ENCODE measurements at places on chromosomes 3 and 15.

DNA sequence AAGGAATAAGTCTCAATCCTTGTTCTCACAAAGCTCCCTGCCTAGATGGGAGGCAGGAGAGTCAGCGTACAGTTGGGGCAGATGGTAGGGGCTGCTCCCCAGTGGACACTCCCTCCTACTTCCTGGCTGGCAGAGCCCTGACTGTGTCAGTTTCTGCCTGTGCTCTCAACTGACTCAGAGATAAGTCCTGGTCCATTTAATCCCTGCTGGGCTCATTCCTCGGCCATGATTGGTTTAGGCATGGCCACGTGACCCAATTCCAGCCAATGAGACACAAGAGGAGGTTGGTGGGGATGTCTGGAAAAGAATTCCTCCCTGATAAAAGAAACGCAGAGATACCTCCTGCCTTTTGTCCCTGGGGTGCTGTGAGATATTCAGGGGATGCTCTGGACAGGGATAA lies 118.1 kb upstream of the SLC6A11 start:
- DNase-seq: no peak

DNA sequence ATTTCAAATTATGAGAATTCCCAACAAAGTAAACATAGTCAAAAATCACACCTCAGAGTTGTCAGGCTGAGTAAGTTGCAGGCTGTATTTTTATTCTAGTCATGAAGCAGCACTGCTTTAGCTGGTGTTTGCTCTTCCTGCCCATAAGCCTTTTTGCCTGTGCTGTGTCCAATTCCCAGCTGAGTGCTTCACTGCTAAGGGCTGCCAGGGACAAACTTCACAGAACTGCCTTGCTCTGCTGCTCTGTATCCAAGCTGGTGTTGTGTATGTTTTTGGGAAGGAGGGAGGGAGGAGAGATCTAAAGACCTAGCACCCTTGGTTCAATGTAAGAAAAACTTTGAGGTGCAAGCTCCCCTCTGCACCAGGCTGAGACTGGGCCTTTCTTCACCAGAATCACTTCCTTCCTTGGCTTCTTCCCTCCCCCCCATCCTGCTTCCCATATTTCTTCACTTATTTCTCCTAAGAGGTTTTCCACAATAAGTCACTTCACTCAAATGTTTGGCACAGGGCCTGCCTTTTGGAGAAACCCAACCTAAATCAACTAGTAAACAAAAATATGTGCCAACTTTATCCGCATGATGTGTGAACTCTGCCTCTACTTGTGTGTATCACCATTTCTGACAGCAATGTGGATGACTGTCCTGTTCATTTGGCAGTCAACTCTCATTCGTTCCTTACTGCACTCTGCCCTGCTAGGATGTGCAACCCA lies 156.1 kb downstream of the TBL1XR1 start:
- no peak for DNase-seq

- DNase-seq: no peak
Observed at GRCh38 chr3:3305841-3306240, 126.3 kb upstream of the CRBN start.

DNA sequence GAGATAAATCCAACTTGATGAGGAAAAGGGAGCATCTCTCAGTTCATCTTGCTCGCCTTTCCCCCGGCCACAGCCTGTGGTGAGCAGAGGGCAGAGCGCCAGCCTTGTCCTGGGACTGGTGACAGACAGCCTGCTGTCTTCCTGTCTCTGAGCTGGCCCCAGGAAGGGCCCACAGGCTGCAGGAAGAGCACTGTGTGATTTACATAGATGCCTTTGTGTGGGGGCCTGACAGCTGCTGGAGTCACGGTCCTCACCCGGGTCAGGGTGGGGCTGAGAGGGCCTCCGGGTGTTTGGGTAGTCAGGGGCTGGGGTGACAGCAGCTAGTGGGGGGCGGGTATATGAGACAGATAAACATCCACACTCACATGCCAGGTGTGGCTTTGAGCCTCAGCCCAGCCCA lies 29.3 kb downstream of the PLA2G4D start:
- DNase-seq: no peak

DNA sequence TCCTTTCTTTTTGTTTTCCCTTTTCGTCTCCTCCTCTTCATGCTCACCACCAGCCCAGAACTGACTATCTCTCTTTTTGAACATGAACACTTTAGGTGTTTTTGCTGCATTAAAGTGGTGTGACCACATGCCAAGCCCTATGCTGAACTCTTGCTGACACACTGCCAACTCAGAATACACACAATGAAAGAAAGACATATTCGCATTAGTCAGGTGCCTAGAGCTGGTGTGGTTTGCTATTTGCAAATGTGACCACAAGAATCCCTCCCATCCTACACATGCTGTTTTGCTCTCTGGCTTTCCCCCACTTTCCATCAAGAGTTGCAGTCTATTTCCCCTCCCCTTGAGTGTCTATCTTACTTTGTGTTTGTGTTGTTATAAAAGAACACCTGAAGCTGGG lies 967.8 kb upstream of the CFAP20DC start:
- DNase-seq: no peak

- DNase-seq: no peak
Observed at GRCh38 chr3:128076483-128077201, 24.4 kb downstream of the SEC61A1 start.

GRCh38 chr15:42611532-42611931 lies 36.1 kb downstream of the STARD9 start:
- no peak for DNase-seq

DNA sequence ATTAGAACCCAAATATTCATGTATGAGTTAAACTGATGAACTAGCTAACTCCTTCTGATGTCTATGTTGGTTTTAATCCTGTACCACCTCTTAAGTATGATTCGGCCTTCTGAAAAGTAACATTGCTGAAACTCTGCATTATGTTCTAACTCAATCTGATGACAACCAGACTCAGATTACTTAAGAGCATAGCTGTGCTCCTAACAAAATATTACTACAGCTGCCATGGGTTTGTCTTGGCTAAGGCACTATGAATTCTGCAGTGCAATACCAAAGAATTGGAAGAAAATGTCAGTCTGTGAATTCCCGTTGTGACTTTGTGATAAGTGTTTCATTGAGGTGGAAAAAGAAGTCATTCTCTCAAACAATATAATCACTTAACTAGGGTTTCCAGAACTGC lies 224.4 kb downstream of the ZMAT3 start:
- DNase-seq: no peak

- no peak for DNase-seq
Observed at GRCh38 chr3:37071921-37072320, 78.6 kb downstream of the MLH1 start.

DNA sequence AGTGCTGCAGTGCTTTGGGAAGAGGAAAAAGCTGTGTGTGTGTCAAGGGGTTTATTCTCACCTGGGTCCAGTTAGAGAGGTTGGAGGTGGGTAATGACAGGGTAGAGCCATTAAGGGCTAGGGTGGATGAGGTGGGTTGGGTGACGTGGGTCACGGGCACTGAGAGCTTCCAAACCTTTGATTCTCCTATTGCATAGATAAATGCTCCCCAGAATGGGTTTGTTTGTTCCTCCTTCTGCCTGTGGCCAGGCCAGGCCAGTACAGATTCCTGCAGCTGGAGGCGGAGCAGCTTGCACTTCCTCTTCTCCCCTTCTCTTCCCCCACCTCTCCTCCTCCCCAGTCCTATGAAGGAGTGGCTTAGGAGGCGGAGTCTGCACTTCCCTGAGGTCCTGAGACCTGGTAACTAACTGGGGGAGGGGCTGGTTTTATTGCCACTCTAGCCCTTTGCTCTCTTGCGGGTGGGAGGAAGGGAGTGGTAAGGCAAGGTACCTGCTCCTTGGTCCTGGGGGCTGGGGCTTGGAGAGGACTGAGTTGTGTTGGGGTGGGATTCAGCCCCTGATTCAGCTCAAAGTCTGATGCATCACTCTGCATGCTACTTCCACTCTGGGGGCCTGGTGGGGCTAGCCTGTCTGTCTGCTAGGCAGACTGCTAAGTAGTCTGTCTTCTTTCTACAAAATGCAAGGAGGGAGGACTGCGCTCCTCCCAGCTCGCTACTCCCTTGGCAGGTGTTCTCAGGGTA lies 3.5 kb downstream of the SPINT1 start:
- peak; percentile 61 for DNase-seq

DNA sequence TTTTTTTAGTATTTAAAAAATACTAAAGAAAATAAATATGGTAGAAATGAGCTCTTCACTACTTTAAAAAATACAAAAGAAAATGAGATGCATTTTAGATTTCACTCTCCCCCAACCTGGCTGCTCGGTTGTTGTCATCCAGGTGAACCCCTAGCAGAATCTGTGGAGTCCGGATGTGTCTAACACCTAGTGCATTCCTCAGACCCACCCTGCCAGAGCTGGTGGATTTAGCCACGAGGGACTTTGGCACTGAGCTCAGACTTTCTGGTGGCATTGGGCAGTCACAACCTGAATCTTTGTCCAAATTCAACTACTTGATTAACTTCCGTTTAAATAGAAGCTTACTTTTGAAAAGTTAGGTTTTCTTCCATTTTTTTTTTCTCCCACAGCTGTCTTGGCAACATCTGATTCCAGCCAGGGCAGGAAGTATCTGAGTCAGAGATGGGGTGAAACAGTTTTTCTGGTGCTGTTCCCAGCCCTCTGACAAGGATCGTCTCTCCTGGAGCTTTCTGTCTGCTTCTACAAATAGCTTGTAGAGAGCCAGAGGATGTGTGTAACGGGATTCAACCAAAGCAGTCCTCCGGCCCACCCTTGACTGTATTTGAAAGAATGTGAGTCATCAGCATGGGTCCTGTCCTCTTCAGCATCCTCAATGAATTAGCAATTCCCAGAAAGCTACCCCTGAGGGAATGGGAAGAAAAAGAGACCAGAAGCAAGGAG lies 301.8 kb upstream of the MCTP2 start:
- no peak for DNase-seq

GRCh38 chr15:32767236-32767635 lies 49.4 kb downstream of the GREM1 start:
- DNase-seq: no peak
